Large intestine (tissue), 12 donors: ENCODE measurements at places on chromosomes 2 and 18. TPM values are rescaled to one million over a fixed set of nuclear protein-coding genes. Genes with fewer than 3 reads are reported as not detected.

CD8B gene
- polyA plus RNA-seq = 7.3 TPM

RPS27A gene
- 2,483 TPM for polyA plus RNA-seq

PRADC1 gene
- polyA plus RNA-seq = 13.5 TPM

PAX3 gene
- 0.03 TPM for polyA plus RNA-seq

PLGLB1 gene
- 8.2 TPM for polyA plus RNA-seq

GRCh38 chr2:241798631-241799521, 10.1 kb upstream of the NEU4 start:
- DNase-seq = no peak

- DNase-seq = peak; percentile 18
These were observed 39.3 kb downstream of the AP1S3 start for GRCh38 chr2:223797811-223798721.

- DNase-seq = peak; percentile 41
These were observed 633 bp downstream of the MALT1 start for GRCh38 chr18:58671632-58672564.

DNA sequence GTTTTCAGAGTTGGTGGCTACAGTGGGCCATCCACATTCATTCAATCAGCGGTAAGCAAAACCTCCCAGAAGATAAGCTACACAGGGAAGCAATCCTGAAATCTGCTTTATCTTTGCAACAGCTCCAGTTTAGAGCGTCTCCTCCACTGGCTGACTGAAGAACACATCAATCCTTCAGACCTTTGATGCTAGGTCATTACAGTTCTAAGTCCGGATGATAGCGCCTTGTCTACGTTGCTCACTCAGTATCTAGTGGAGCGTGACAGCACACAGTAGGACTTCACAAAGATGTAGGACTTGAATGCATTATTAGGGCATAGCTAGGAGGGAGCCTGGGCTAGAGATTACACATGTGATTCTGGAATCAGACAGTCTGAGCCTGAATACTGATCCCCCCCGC, 5.0 kb downstream of the COLEC12 start:
- DNase-seq = no peak

DNA sequence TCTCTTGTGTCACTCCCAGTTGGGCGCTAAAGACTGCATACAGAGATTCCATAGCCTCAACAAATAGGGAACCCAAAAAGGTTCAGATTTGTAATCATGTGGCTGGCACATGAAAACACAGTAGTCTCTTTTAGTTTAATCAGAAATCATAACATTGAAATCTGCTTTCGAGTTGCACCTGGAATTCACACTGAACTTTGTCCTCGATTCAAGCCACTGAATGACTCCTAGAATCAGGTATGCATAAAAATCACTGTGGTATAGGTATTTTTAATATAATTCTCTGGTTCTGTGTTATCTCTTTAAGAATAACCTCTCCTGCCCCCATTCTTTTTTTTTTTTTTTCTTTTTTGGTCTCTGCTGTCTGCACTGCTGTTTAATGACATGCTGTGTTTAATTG, 150.2 kb downstream of the KCNH7 start:
- DNase-seq = peak; percentile 22
